Frontal cortex (tissue), 4 donors: ENCODE measurements at places on chromosomes 16 and 17.

DNA sequence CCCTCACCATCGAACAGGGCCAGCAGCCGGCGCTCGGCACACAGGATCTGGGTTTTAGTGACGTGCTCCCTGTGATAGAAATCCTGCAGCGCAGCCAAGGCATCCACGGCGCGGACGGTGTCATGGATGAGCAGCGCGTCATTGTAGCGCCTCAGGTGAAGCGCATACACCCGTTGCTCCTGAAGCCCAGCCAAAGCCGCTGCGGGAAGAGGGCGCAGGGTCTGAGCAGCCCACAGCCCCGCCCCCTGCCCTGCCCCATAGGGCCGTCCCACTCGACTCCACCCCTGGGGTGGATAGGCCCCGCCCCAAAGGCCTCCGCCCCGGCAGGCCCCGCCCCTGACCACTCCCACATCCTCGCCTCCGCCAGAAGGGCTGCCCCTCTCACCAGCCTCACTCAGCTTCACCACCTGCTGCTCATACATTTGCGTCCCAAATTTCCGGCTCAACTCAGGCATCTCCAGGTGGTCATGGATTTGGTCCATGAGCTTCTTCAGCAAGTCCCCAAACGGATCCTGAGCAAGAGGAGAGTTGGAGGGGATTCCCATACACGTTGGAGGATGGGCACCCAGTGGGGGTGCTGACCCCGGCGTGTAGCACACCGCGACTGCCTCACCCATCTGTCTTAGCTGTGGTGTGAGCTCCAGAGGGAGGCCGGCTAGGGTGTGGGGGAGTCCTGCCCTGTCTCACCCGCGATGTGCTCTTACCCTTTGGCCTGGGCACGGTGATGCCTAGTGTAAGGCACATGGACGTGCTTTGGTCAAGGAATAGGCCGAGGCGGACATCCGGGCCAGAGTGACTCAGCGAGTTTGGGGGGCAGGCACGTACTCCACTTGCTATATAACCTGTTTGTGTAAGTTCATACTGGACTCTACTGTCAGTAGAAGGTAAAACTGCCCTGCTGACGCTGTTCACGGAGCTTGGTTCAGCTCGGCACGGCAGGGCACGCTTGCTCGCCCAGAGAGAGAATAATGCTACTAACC, 4.6 kb downstream of the DHX58 start:
- DNase-seq: peak; percentile 91

DNA sequence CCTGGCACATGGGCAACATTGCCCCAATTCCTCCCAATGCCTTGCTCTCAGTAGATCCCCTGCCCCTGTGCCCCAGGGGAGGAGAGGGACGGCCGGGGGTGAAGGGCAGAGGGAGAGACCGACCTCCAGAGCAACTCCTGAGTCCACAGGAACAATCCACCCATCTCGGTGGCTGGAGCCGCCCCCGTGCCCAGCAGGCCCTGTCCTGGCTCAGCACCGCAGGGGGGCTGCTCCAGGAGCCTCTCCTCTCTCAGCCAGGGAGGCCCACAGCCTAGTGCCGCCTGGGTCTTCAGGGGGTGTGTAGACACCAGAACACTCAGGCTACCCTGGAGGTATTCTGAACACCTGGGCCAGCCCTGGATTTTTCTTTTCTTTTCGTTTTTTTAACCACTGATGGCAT, 233.7 kb upstream of the SDK2 start:
- DNase-seq: no peak

GRCh38 chr17:50051082-50051576, 4.8 kb upstream of the ITGA3 start:
- DNase-seq: no peak

DNA sequence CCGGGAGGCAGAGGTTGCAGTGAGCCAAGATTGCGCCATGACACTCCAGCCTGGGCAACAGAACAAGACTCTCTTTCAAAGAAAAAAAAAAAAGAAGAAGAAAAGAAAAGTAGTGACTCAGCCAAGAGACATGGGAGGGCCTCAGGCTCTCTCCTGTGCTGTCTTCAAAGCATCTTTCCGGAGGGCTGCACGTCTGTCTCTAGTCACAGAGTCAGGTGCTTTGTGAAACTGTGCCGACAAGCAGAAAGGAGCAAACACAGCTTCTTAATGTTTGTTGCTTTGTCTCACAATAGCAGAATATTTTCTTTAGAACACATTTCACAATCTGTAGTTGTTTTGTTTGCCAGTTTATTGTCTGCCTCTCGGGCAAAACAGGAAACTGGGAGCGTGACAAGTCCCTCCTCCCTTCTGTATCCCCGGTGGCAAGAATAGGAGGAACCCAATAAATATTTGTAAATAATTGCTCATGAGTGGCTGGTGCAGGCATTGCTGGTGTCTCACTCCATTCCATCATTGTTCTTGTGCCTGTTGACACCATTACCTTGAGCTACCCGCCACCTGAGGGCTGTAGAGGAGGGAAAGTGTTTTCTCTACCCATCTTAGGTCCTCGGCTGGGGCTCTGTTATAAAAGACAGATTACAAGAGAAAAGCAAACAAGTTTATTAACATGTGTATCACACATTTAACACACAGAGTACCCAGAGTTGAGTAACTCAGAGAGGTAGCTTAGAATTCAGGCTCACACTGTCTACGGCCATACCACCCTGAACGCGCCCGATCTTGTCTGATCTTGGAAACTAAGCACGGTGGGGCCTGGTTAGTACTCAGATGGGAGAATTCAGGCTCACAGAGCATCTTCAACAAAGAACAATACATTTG, 5.5 kb downstream of the GAST start:
- DNase-seq: no peak

- no peak for DNase-seq
Observed at GRCh38 chr16:22394121-22394520, 19.7 kb upstream of the CDR2 start.

DNA sequence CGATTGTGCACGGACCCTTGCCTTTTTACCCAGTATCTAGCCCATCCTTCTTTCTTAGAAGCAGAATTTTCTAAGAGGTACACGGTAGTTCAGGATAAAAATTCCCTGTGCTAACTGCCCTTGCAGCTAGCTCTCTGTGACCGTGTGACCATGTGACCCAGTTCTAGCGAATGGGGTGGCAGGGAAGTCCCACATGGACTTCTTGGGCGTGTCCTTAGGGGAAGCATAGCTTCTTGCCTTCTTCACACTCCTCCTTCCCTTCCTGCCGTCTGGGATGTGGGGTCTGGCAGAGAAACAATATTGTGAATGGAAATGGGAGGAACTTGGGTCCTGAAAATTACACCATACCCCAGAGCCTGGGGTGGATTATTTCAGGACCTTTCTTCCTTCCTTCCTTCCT, 670.7 kb downstream of the MAF start:
- no peak for DNase-seq

DNA sequence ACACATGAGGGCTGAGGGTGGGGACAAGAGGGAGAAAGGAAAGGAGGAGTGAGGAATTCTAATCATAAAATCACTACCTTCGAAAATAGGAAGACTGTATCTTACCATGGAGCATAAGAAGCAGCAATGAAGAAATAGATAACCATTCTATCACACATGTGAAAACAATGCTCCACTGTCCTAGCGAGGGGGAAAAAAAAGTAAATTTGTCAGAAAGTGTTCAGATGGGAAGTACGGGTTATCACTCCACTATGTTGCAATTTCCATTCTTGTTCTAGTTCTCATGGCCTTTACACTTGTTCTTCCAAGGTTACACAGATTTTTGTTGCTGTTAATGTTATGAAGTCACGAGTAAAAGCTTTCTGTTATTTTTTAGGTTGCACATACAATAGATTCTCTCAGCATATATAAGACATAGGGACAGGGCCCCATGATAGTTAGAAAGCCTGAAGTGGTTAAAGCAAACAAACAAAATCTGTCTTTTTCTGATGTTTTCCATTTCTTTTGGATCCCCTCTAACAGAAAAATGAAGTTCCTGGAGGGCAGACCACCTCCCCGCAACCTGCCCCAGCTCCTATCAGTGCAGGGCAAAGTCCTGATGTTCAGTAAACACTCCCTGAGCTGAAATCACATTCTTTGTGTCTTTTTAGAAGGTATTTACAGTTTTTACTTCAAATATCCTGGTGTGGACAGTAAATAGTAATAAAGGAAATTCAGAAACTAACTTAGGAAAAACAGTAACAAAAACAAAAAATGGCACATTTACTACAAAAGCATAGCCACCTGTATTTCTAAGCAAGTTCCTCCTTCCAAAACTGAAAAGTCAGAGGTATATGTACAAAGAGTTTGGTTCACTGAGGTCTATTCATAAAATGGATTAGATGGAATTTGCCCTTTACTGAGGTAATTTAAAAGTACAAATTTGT, 13.7 kb downstream of the MMD start:
- DNase-seq: no peak

DNA sequence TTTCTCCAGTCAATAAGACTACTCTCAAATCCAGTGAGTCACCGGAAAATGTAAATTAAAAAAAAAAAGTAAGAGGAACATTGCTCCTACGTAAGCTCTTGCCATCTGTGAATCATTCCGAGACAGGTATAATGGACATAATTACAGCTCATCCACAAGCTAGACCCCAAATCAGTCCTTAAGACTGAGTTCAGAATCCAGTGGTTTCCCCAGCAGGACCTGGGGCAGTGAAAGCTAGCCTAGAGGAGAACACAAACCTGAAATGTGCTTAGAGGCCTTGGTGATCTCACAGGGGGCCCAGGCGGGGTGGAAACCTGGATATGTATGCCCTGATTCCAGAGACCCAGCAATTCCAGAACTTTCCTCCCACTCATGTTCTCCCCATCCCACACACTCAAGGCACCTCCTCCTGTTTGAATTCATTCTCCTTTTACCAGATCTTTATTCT, 132.0 kb downstream of the COPRS start:
- DNase-seq: no peak

DNA sequence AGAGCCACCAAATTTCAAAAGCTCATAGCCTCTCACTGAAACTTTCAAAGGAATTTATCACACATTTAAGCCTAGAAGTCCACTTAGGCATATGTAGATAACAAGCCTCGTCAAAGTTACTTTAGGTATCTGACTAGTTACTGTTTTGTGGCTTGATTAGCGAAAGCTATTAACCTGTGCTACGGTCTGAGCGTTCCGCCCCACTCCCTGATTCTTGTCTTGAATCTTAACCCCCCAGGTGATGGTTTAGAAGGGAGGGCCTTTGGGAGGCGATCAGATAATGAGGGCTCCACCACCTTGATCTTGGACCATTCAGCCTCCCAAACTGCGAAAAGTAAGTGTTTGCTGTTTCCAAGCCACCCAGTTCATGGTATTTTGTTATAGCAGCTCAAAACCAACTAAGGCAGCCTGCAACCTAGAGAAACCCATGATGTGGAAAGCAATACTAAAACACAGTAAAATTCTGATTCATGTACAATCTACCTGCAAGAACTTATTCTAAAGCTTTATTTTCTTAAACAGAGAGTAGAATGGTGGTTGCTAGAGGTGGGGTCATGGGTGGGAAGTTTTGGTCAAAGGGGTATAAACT, 7.1 kb downstream of the HSDL1 start:
- no peak for DNase-seq

- DNase-seq: no peak
Observed at GRCh38 chr17:2051061-2051932, 3.6 kb upstream of the HIC1 start.

DNA sequence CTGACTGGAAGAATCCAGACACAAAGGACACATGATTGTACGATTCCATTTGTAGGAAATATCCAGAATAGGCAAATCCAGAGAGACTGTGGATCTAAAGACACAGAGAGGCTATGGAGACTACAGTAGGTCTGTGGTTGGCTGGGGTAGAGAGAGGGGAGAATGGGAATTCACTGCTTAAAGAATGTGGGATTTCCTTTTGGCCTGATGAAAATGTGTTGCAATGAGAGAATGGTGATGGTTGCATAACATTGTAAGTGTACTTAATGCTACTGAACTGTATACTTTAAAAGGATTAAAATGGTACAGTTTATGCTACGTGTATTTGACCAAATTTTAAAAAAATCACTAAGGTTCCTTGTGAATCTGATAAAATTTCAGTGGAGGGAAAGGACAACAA, 62.1 kb downstream of the GPRC5B start:
- no peak for DNase-seq

- no peak for DNase-seq
Observed at GRCh38 chr16:26963109-26963508, 103.6 kb upstream of the C16orf82 start.
